ENCODE measurements at places on chromosomes 2 and 18. TPM values are rescaled to one million over a fixed set of nuclear protein-coding genes. Genes with fewer than 3 reads are reported as not detected.

MOGAT1 gene
- polyA plus RNA-seq = not detected

IL18R1 gene
- polyA plus RNA-seq = 3.3 TPM

NEB gene
- 8.1 TPM for polyA plus RNA-seq

RASGRP3 gene
- 20.5 TPM for polyA plus RNA-seq

POMC gene
- 7.6 TPM for polyA plus RNA-seq

VWA3B gene
- polyA plus RNA-seq = 0.42 TPM

PROKR1 gene
- 0.45 TPM for polyA plus RNA-seq

Measured in left renal cortex interstitium (tissue), 4 donors.